Upper lobe of left lung (tissue), 6 donors: ENCODE measurements at places on chromosomes 16 and 17.

DNA sequence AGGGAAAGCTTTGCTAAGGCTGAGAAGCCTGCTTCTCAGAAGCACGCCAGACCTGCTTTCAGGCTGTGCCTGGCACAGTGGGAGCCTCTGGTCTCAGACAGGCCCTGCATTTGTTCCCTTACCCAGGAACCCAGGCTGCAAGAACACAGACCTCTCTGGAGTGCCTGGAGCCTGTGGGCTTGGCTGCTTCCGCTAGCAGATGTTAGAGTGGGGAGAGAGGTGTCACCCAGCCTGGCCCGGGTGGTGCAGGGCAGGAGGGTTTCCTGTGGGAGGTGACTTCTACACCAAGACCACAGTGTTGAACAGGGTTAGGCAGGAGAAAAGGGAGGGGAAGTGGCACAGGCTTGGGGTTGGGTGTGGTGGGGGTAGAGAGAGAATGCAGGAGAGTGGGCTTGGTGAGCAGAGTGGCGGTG is 35.8 kb upstream of the ADGRG1 start:
- H3K27ac ChIP-seq, result no peak overlapping the region
- peaks cover 10% of the 10 kb centered on the region for H3K4me1 ChIP-seq
- no peak overlapping the region for H3K4me3 ChIP-seq
- H3K27me3 ChIP-seq, result no peaks in the 10 kb centered on the region

DNA sequence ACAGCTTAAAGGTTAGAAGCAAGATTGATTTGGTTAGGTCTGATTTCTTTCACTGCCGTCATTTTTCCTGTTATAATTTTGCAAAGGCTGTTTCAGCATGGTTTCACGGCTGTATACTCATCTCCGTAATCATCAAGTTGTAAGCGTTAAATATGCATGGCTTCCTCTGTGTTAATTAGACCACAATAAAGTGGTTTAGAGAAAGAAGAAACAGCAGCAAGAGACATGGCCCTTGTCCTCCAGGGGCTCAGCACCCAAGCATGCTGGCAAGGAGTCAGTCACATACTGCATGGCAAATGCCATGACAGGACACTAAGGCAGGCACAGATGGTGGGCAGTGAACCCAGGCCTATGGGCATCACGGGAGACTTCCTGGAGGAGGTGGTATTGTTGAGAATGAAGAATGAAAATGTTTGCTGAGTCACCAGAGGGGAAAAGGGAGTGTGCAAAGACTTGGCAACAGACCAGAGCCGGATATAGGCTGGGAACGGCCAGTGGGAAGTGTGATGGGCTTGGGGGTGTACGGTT is 61.4 kb upstream of the PLCG2 start:
- peaks cover 8% of the 10 kb centered on the region for H3K4me1 ChIP-seq
- H3K36me3 ChIP-seq, result no peaks in the 10 kb centered on the region
- DNase-seq, result no peak
- no peak overlapping the region for H3K4me3 ChIP-seq
- H3K27ac ChIP-seq, result no peak overlapping the region

GRCh38 chr16:13332713-13333255 is 431.4 kb downstream of the SHISA9 start:
- H3K27ac ChIP-seq, result no peak overlapping the region
- no peaks in the 10 kb centered on the region for H3K36me3 ChIP-seq
- no peak for DNase-seq
- no peaks in the 10 kb centered on the region for H3K27me3 ChIP-seq
- H3K4me1 ChIP-seq, result no peaks in the 10 kb centered on the region

GRCh38 chr17:7707858-7708750 is 3.1 kb downstream of the EFNB3 start:
- H3K4me3 ChIP-seq, result no peak overlapping the region
- peaks cover 6% of the 10 kb centered on the region for H3K27me3 ChIP-seq
- H3K4me1 ChIP-seq, result peaks cover 12% of the 10 kb centered on the region
- peak; percentile 20 for DNase-seq
- no peak overlapping the region for H3K27ac ChIP-seq
- peaks cover 3% of the 10 kb centered on the region for H3K36me3 ChIP-seq

DNA sequence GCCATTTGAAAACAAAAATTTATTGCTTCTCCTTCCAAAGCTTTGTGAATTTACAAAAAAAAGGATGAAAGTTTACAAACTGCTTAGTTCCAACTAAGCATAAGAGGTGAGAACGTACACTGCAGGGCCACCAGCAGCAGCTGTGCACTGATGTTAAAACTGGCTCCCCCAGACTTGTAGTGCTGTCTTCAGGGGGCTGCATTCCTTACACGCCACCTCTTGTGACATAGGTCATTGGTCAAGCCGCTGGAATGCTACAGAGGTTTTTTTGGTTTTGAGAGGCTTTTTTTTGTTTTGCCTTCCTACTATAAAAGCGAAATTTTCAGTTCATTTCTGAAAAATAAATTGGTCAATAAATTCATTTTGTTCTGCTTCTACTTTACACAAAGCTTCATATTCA is 6.9 kb downstream of the IFT20 start:
- H3K27ac ChIP-seq, result no peak overlapping the region
- H3K4me1 ChIP-seq, result peaks cover 3% of the 10 kb centered on the region
- DNase-seq, result no peak
- H3K36me3 ChIP-seq, result peaks cover 30% of the 10 kb centered on the region
- H3K4me3 ChIP-seq, result no peak overlapping the region

DNA sequence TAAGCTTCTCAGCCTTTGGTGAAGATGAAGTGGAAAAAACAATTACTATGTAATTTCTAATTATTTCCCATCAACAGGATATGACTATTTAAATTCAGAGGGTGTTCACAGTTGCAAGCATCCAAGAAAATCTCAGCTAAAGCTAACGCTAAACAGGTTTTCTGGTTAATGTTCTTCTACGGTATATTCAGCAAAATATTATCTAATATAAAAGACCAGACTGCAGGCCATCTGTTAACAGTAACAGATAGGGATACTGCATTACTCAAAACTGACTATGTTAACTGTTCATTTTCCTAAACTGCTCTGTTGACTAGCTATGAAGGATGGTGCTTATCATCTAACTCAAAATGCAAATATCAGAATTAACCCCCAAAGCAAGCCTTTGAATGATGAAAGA is 32.8 kb downstream of the GLG1 start:
- no peak overlapping the region for H3K27ac ChIP-seq
- peaks cover 20% of the 10 kb centered on the region for H3K4me1 ChIP-seq
- no peak for DNase-seq

- no peak overlapping the region for H3K4me3 ChIP-seq
- no peak for DNase-seq
- no peaks in the 10 kb centered on the region for H3K27me3 ChIP-seq
- H3K27ac ChIP-seq, result peak overlapping the region; percentile 57
- peaks cover 11% of the 10 kb centered on the region for H3K4me1 ChIP-seq
- H3K36me3 ChIP-seq, result no peaks in the 10 kb centered on the region
Observed at GRCh38 chr16:81823111-81823510, 44.0 kb downstream of the PLCG2 start.

- peak overlapping the region; percentile 89 for H3K27ac ChIP-seq
- H3K4me3 ChIP-seq, result peak overlapping the region; percentile 76
- H3K27me3 ChIP-seq, result no peaks in the 10 kb centered on the region
- H3K36me3 ChIP-seq, result no peaks in the 10 kb centered on the region
- peaks cover 4% of the 10 kb centered on the region for H3K4me1 ChIP-seq
Observed at GRCh38 chr17:45584092-45585036, 93.8 kb upstream of the PLEKHM1 start.
